ENCODE measurements at places on chromosomes 13 and 19.

GRCh38 chr13:90091611-90092010 is 1255.9 kb upstream of the MIR17HG start:
- no peak for DNase-seq

DNA sequence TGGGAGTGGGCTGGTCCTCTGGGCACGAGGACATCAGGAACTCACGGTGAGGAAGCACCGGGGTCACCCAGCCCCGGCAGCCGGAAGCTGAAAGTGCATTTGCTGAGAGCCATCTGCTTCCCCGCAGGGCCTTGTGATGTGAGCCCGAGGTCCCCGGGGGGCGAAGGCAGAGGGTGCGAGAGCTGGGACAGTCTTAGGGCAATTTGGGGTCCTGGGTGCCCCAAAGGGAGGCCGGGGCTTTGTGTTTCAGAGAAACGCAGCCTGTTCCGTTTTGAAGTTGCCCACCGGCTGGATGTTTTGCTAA is 4.8 kb downstream of the F2RL3 start:
- no peak for DNase-seq

DNA sequence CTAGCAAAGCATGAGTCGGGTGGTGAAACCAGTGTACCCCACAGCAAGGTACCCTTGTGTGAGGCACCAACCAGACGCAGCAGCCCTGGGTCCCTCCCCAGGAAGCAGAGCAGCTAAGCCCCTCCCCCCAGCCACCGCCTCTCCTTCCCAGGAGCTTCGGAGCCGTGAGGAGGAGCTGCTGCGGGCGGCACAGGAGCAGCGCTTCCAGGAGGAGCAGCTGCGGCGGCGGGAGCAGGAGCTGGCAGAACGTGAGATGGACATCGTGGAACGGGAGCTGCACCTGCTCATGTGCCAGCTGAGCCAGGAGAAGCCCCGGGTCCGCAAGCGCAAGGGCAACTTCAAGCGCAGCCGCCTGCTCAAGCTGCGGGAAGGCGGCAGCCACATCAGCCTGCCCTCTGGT is 12.4 kb downstream of the TTC9B start:
- DNase-seq: no peak

DNA sequence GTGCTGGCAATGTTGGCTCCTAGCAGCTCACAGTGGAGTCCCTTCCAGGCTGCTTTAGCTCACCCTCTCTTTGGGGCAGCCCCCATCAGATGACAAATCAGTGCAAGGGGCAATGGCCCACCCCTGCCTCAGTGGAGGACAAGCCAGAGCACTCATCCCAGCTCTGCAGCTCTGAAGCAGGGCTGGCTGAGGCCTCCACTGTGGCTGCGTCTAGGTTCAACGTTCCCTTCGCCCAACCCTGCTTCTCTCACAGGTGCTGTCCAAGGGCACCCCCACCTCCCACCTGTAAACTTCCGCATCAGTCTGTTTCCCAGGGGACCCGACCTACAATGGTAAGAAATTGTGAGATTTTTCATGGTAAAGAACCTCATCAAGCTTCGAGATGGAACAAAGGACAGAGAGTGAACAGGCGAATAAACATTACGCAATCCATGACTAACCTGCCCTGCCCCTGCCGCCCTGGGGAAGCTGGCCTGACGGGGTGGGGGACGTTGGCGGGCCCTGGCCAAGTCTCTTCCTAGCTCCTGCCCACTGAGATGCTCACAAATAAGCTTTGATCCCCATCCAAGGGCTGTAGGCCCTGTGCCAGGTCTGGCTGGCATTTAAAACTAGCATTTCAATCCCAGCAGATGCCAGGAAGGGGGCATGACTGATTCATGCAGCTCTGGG is 40.5 kb downstream of the DZIP1 start:
- no peak for DNase-seq

- no peak for DNase-seq
Measured at GRCh38 chr19:45780448-45781213, 1.7 kb downstream of the DMPK start.

DNA sequence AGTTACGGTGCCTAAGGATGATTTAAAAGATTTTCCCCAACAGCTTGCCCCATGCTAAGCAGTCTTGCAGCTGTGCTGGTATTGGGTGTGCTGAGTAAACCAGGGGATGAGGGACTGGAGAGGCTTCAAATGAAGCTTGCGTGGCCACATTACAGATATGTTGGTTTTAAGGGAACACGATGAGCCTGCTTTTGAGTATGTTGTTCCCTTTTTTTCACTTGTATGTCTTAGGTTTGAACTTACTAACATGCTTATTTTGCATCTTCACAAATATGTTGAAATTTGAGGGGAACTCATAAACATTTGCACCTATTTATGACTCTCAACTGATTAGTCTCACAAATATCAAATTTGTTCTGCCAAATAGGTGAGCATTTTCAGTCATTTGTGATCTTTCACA is 2.0 kb upstream of the IL17D start:
- DNase-seq: no peak

DNA sequence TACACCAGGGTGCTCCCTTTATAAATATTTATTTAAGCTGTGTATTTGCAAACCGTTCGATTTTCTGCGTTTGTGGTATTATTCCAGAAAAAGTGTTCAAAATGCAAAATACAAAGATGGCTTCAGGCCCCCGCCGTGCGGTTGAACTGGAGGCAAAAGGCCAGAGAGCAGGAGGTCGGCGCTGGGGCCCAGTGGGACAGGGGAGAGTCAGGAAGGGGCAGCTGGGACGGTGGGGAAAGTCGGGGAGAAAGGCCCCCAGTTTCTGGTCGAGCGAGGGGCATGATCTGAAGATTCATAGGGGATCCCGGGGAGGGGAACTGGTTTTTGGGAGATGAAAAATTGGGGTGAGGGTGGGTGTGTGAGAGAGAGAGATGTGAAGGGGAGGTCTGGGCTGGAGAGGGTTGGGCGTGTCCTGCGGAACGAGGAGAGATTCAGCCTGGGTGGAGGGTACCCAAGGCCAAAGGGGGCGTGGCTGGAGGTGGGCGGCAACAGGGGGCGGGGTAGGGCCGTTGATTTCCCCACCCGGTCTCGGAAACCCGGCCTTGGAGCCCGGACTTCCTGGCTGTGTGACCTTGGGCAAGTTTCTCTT is 678 bp downstream of the ISOC2 start:
- DNase-seq: no peak

GRCh38 chr13:91126806-91127205 is 220.7 kb upstream of the MIR17HG start:
- no peak for DNase-seq

DNA sequence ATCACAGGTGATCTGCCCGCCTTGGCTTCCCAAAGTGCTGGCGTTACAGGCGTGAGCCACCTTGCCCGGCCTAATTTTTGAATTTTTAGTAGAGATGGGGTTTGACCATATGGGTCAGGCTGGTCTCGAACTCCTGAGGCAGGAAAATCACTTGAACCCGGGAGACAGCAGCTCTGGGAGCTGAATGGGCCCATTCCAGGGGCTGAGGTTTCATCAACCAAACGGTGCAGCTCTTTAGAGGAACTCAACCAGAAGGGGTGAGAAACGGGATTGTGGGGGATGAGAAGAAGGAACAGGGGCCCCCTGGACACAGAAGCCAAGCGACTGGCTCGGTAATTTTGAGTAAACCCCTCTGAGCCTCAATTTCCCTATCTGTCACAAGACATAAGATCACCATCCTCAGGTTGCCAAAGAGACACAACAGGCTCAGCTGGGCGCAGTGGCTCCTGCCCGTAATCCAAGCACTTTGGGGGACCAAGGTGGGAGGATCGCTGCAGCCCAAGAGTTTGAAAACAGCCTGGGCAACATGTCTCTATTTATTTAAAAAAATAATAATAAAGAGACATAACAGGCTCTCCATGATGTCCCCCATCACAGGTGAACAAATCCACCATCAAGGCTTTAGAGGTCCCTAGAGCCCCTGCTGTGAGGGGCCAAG is 562 bp downstream of the IQCN start:
- DNase-seq: no peak

DNA sequence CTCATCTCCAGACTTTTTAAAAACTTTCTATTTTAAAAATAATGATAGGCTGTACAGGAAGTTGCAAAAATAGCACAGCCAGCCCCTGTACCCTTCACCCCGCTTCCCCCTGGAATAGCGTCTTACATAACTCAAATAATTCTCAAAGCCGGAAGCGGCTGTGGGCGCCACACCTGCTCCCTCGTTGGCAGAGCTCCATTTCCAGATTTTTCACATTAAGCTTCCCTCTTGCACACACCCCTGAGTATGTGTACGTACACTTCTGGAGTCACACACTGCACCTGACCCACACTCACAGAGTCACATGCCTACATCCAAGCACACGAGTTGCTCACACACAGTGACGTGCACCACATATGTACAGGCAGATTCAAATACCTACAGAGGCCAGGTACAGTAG is 24.9 kb upstream of the DPP9 start:
- DNase-seq: no peak

DNA sequence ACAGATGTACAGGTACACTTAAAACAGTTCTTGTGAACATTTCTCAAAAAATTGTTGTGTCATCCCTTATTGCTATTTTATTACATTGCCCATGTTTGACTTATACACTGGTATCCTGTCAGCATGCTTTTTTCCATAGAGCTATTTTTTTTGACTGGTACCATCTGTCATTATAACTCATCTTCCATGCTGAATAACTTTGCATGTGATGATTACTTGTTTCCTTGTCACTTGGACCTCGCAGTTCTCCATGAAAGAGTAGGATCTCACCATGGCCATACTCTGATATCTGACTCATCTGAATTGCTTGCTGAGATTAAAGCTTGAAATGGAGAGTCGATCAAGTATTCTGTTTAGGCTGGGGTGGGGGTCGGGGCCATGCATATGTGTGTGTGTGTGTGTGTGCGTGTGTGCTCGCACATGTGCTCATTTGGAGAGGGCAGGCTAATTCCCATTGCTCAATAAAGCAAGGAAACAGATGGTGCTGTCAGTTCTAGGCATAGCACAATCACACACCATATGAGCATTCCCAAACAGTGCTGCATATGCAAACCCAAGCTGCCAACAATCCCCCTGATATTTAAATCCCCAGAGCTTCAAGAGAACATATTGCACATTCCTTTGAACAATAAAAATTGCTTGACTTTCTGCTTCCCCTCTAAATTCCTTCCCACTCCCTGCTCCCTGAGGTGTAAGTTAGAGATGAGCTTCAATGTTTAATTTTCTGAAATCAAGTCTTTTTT is 62.9 kb downstream of the NHLRC3 start:
- no peak for DNase-seq

DNA sequence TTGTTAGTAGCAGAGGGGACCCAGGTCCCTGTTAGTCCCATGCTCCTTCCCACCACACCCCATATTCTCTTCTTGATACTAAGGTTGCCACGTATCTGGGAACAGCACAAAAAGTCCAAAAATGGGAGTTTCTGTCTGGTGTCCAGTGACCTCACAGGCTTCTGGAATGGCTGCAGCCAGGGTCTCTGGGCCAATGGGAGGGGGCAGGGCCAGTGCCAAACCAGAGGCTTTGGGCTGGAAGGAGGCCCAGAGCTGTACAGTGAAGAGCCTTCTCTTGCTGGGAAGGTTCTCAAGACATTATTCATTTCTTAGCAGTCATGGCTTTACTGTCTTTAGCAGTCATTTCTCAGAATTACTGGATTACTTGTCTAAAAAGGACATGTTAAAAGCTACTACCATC is 119.2 kb downstream of the FRY start:
- DNase-seq: no peak
